ENCODE measurements at places on chromosomes 13 and 19.

DNA sequence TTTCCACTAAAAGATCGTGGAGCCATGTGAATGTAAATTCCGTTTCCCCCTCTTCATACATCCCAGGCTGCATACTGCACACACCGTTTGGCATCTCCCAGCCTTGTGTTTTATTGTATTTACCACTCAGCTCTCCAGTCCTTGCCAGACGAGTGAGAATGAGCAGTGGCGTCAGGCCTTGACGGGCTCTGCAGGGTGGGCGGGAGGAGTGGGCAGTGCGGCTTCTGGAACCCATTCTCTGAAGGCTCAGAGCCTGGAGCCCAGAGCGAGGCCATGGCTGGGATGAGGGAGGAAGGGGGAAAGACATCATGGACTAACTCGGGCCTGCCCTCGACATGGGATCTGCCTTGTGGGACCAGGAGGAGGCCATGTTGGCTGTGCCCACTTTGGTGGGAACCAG lies 25.1 kb downstream of the BICRA start:
- DNase-seq, result no peak

- DNase-seq, result no peak
Measured at GRCh38 chr13:35530147-35530546, 53.7 kb upstream of the MAB21L1 start.

DNA sequence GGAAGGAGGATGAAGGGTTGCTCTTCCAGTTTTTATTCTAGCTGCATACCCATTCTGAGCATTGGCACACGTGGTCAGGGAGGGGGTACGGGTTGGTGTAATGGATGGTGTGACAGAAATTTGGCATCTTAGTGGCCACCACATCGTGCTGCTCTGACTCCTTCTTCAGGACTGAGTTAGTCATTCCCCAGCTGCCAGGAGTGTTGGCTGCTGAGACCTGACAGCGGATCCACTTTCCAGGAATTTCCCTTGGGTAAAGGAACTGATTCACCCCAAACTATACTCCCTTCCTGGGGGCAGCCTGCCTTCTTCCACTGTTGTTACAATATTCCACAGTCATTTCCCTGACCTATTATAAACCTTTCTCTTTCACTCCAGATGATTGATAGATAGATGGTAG lies 595.5 kb upstream of the KLHL1 start:
- DNase-seq, result no peak

DNA sequence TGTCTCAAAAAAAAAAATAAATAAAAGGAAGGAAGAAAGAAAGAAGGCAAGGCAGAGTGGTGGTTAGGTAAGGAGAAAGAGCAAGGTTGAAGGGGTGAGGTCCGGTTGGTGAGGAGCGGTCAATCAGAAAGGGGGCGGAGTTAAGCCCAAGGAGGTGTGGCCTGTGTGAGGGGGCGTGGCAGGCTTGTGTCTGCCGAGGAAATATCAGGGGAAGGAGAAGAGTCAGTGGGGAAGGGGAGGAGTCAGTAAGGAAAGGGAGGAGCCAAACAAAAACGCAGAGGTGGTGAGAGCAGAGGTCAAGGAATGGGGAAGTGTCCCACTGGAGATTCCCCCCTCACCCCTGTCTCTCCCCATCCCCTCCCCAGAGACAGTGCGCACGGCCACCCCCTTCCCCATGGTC lies 5.9 kb downstream of the CACNG7 start:
- DNase-seq, result no peak

GRCh38 chr13:105139048-105139379 lies 1396.4 kb downstream of the EFNB2 start:
- no peak for DNase-seq

DNA sequence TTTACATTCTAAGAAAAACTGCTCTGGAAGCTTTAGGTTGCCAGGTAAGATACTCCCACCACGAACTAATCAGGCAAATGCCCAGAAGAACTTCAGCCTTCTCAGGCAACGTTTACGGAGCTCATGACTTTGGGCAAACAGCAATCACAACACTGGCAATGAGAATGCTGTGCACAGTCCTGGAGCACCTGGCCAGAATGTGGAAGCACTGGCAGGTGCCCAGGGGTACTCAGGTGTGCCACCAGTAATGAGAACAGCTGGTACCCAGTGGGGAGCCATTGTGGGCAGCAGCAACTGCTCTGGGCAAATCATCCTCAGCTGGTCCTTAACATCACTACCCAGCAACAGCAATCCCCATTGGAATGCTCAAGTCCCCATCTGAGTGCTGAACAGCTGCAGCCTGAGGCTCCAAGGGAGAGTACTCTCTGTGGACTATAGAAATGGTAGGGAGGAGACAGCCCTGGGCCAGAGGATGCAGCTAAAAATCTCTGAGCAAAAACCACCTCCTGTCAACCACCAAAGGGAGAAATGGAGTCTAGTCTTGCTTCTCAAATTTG lies 210.0 kb downstream of the FOXO1 start:
- no peak for DNase-seq

- no peak for DNase-seq
Measured at GRCh38 chr19:31537136-31537535, 187.9 kb upstream of the TSHZ3 start.

DNA sequence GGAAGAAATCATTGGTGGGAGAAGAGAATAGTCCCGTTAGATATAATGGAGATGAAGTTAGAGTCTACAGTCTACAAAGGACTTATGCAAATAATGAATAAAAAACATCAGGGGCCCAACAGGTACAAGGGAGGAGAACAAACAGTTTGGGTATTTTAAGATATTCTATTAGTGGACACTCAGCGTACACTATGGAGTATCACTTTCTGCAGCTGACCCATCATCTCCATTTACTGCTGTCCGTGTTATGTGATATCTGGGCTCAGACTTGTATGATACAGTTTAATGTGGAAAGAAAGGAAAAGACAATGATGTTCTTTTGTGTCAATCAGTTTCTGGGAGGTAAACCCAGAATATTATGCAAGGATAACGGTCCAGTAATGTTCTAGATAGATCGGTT lies 126.2 kb downstream of the RAB20 start:
- no peak for DNase-seq

DNA sequence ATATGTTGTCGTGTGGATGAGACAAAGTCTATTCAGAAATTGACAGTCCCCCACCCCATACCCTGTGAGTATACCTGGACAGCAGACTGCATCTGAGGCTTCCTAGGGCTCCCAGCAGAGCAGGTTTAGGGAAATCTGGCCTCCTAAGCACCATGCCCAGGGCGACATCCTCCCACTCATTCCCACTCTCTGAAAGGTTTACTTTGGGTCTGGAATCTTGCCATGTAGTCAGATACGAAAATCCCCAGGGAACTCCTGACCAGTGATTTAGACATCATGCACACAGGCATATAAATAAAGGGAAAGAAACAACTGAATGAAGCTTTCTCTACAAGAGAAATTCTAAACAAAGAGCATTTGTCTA lies 717 bp upstream of the NALCN start:
- peak; percentile 13 for DNase-seq

DNA sequence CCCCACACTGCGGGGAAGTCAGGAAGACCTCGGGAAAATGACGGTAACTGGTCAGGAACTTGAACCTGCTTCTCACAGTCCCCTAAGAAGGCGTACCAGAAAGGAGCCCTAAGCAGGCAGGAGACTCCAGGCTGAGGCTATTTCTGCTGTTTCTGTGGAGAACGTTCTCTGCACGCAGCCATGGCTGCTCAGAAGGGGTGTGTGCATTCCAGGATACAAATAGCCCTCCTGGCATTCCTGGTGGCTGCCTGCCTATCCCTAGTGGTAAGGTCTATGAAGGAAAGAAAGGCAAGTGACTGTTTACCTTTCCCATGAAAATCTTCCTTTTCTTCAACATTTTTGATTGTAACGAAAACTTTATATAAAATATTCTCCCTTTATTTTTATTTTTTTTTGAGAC lies 2.5 kb downstream of the SGCG start:
- no peak for DNase-seq

- no peak for DNase-seq
Measured at GRCh38 chr13:99836291-99836690, 135.3 kb downstream of the ZIC5 start.

GRCh38 chr19:57814505-57815246 lies at the start of gene ZNF552:
Gene ZNF552 (minus strand): TSS chr19:57814913. CDS start chr19:57814743, 170 bp downstream.
- peak; percentile 67 for DNase-seq

- DNase-seq, result no peak
Measured at GRCh38 chr19:11480715-11481533, at the start of gene ELAVL3. Gene ELAVL3 (minus strand): TSS chr19:11481046. CDS start chr19:11480608, 438 bp downstream.

GRCh38 chr13:49214917-49215376 lies 5.2 kb upstream of the MLNR start:
- no peak for DNase-seq

DNA sequence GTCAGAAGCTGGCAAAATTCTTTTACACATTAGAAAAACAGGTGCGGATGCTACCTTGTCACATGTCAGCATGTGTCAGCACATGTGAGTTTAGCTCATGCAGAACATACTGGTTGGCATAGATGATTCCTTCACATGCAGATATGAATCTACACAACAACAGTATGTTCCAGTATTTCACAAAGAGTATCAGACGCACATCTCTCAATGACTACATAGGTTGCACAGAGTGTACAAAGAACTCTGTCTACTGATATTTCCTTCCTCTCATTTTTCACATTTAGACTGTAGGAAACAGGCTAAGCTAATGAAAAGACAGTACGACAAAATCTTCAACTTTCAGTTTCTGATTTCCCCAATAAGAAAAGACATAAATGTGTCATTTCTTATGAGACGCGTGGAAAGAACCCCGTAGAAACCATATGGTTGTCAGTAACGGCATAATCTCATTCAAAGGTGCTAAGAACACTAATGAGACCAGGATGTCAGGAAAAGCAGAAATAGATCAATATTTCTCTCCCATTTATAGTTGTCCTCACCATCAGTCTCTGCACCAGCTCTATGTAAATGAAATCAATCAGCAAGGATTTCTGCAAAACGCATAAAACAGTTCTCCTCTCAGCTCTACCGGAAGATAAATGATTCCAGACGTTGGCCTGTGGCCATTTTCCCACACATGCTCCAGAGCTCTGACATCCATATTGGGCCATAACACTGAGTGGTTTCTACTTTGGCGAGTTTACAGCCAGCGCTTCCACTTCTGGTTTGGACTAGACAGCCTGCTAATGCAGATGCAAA lies 81.2 kb downstream of the STARD13 start:
- DNase-seq, result no peak

- no peak for DNase-seq
Measured at GRCh38 chr19:42366673-42367072, 23.4 kb downstream of the CNFN start.

DNA sequence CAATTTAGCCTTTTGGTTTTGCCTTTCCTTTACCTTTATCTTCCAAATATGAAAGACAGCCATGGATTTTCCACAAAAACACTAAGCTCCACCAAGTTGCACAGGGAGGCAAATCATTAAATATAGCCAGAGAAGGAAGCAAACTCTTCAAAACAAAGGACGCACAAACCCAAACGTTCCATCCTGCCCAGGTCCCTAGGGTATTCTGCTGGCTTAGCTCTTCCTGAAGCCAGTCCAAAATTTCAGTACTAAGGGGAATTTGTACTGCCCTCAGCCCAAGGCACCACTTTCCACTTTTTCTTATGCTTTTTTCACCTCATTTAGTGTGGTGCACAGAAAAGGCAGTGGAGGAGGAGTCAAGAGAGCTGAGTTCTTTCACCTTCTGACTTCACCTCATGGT lies 169.9 kb downstream of the FLT1 start:
- no peak for DNase-seq

DNA sequence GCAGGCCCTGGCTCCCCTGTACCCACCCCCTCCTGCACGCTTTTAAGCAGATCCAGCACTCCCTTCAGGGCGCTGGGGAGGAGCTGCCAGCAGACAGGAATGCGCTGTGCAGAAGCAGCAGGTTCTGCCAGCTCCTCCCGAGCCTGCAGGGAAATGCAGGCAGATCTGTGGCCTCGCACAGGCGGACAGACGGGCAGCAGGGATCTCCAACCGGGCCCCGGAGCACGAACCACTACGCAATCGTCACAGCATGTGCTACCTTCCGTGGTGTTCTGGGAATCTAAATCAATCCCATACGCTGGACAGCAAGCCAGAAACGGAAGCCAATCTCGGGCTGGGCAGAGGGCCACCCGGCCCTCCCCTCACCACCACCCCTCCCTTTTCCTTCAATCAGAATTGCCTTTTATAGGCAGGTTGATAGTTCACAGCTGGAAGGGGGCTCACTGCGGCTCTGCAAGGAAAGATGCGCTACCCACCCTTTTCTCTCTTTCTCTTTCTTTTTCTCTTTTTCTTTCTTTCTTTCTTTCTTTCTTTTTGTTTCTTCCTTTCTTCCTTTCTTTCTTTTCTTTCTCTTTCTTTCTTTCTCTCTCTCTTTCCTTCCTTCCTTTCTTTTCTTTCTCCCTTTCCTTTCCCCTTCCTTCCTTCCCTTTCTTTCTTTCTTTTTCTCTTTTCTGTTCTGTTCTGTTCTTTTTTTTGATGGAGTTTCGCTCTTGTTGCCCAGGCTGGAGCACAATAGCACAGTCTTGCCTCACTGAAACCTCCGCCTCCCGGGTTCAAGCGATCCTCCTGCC lies 99.9 kb downstream of the GNG7 start:
- DNase-seq, result no peak
